ENCODE measurements at places on chromosomes 11 and 22.

GRCh38 chr22:47835726-47836125 is 1073.3 kb downstream of the TBC1D22A start:
- no peak for DNase-seq

- no peak for DNase-seq
Observed at GRCh38 chr11:93945596-93945995, 75.6 kb upstream of the HEPHL1 start.

DNA sequence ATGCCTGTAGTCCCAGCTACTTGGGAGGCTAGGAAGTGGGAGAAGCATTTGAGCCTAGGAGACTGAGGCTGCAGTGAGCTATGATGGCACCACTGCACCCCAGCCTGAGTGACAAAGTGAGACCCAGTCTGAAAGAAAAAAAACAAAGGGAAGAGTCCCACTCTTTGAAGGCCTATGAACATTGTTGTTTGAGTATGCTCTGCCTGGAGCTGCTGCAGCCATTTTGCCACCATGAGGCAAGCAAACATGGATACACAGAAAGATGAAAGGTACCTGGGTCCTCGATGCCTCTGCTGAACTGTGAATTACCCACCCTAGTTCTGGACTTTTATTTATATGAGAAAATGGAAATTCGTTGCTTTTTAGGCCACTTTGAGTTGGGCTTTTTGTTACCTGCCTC is 19.7 kb upstream of the TSPAN18 start:
- no peak for DNase-seq

DNA sequence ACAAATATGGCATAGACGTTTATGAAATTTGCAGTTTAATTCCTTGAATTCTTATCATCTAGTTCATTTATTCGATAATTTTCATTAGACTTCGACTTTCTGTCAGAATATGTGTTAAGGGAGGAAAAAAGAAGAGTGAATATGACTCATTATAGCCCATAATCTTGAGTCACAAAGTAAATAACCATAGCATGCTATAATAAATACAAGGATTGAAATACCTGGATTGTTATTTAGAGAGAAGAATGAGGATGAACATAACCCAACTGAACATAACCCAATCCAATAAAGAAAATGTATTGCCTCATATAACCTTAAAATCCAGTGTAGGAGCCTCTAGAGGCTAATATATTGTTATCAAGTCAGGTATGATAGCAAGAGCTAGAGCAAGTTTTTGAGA is 1858.3 kb upstream of the RAG2 start:
- no peak for DNase-seq

DNA sequence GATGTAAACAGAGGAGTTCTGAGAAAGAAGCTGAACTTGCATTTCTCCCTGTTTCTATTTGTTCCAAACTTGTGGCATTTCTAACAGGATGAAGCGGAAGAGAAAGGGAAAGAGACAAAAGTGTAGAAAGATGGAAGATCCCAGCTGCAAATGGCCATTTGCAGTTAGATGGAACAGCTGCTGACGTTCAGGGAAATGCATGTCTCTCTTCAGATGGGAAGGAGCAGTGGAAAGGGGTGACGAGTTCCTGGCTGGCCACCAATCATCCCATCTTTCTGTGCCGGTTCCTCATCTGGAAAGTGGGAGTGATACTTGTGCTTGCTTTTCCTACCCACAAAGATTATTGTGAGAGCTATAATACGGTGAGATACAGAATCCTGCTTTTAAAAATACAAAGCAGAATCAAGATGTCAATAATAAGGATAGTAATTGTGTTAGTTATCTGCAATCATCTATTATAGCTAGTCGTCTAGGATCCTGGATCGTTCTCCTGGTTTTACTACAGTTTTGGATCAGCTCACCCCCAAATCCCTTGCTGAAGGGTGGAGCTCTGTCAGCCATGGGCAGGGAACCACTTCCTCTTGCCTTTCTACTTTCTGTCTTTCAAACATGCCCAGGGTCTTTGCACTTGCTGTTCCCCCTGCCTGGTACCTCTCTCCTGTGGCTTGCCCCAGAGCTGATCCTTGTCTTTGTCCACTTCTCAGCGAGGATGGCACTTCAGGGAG is 1.2 kb upstream of the TIMP3 start:
- no peak for DNase-seq

DNA sequence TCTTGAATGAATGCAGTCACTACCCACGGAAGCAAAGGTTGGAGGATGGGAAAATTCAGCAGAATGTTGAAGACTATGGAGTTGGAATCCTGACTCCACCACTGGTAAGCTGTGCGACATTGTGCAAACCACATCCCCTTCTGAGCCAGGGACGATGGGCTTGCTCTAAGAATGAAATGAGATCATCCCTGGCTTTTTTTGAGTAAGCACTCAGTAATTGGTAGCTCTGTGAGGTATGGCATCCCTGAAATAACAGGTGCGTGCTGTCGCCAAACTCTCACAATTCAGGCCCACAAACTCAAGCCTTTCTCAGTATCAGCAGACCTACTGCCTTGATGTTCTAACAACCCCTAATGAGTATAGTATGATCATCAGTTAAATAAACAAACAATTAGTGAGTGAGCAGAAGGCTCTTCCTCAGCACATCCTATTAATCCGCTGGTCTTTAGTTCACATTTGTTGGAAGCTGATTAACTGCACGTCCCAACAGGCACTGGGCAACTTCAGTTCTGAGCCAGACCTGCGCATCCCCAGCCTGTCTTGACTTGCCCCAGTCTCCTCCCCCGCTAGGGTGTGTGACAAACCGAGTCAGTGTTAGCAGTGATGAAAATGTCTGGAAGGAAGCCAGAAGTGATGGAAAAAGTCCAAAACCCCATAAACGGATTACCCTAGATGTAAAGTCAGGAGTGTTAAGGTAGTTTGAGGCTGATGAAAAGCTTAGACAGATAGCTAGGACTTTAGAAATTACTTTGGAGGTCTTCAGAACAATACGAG is 235.5 kb downstream of the GRIK4 start:
- no peak for DNase-seq

DNA sequence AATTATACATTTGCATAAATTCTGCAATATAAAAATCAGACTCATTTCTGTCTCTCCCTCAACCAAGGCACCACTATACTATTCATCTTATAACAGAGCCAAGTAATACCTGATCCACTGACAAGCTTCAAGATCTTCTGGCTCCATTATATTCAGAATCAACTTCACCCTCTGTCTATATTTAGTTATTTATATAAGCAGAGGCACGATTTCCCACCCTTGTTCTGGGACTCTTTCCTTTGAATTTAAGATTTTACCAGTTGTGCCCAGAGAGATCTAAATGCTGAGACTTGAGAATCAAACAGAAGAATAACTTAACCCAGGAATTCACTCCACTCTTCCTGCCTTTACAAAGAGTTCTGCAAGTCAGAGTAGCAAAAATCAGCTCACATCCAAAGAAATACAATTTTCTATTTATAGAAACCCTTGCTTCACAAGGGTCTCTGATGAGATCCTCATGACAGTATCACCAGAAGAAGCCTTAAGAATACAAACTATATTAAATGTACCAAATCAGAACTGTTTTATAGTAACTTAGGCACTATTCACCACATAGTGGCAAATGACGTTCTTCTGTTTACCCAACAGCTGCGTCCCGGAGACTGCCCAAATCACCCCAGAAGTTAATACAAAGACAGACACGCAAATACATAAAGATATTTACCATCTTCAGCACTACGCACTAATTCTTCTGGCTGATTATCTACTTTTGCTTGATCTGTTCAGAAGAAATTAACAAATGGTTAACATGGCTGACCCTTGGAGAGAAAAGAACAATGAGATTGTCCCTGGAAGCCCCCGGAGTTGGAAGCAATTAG is 32.3 kb upstream of the CCDC89 start:
- no peak for DNase-seq

DNA sequence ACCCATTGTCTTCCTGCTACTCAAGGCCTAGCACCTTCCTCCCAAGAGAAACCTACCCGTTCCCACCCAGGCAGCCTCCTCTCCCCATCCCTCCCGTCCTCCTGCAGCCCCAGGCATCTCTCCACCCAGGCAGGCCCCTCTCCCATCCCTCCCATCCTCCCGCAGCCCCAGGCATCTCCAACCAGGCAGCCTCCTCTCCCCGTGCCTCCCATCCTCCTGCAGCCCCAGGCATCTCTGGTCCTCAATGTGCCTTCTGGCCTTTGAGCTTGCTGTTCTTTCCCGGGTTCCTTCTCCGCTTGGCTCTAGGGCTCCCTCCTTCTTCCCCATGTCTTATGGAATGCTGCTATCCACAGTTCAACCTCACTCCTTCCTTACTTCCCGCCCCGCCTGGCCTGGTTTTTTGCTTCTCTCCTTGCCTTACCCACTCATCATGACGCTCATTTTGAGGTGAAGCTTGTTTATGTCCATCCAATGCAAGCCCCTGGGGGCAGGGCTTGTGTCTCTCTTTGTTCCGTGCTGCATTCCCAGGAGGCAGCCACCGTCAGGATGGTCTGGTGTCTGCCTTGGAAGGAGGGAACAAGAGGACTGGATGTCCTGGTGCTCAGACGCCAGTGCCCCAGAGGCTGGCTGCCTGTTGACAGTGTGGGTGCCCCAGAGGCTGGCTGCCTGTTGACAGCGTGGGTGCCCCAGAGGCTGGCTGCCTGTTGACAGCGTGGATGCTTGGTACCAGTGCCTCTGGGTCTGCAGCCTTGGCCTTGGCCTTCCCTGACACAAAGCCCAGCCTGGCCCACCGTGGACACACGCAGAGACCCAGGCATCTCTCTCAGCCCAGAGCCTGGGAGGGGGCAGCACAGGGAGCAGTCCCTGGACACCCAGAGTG is 815.7 kb downstream of the BRD1 start:
- DNase-seq: no peak

GRCh38 chr22:35601743-35602615 is 15.2 kb downstream of the MB start:
- DNase-seq: no peak

- DNase-seq: no peak
Observed at GRCh38 chr11:47918882-47919495, 61.4 kb upstream of the PTPRJ start.

- DNase-seq: no peak
Observed at GRCh38 chr22:39785232-39785631, 108.3 kb downstream of the ENTHD1 start.

DNA sequence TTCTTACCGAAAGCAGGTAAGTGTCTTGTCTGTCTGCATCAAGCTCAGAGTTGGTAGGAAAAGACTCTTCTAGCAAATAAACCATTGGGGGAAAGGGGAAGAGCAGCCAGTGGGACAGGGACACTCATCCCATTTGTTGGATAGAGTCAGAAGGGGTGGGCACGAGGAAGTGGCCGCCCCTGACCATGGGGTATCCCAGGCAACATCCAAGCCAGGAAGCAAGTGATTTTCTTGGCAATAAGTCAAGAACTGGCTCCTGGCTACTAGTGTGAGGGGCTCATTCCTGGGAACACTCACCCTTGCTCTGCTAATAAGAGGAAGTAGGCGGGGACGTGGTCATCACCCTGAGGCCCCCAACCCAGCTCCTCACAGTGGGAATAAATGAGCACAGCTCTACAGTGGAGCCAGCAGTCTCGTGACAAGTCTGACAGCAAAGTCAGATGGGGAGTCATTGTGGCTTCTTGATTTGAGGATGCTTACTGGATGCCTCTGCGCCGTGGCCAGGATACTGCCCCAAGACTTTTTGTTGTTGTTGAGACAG is 6.7 kb downstream of the SLC25A18 start:
- DNase-seq: no peak

DNA sequence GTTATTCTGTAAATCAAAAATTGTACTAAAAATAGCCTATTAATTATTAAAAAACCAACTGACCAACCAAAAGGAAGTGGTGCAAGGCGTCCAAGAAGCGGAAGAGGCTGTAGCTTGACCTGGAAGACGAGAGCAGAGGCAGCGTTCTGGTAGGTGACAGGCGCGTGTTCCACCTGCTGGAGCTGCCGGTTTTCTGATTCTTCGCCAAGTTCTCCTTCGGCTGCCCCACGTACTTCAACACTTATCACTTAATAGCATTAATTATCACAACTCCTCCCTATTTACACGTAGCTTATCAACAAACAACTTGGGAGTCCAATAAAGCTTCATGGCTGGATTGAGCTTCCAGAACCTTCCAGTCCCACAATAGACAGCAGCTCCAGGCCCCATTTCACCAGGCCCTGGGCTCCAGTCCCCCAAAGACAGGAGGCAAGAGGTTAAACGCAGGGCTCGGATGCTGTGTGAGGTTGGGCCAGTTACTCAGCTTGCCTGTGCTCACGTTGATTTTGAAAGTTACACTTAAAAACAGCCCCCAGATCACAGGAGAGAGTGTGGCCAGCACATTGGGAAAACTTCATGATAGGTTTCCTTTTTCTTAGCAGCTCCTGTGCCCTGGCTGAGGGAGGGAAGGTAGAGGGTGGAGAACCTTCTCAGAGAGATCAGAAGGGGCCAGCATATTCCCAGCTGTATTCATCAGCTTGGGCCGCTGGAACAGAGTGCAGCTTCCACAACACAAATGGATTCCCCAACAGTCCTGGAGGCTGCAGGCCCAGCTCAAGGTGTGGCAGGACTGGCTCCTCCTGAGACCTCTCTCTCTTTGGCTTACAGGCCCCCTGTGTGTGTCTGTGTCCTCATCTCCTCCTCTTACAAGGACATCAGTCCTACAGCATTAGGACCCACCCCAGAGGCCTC is 54.2 kb upstream of the FGF3 start:
- DNase-seq: no peak

DNA sequence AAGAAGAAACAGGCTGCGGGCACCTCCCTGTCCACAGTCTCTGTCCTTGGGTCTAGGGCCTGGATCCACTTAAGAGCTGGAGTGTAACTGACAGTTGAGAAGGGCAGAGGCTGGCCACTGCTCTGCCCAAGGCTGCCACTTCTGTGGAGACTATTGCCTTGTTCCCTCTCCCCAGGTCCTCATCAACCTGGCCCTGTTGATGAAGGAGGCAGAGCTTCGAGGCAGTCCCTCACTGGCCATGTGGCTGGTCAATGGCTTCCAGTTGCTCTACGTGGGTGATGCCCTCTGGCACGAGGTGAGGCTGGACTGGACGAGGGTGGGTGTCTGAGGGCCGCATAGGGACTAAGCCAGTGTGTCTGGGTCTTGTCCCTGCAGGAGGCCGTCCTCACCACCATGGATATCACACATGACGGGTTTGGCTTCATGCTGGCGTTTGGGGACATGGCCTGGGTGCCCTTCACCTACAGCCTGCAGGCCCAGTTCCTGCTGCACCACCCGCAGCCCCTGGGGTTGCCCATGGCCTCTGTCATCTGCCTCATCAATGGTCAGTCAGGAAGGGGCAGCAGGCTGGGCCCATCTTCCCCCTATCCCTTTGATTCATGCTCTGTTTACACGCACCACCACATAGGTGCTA is 2.8 kb downstream of the ZNHIT2 start:
- DNase-seq: no peak

DNA sequence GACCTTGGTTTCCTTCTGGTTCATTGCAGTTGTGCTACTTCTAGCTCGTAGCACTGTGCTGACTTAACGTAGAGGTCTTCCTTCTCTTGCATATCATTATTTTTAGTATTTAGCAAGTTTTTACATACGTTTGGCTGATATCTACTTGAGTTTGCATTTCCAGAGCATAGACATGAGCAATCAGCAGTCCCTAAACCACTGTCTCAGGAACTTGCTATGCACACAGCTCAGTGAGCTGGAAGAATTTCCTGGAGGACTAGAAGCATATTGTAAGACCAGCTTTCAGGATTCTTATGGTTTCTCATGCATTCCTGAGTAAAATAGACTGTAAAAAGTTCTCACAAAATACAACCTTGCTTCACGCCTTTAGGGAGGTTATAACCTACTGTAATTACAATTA is 226.7 kb upstream of the PDGFD start:
- DNase-seq: no peak

Measured in effector CD4-positive, alpha-beta T cell (primary cell).